Hair follicle dermal papilla cell (primary cell): ENCODE measurements at places on chromosomes 16 and 17. TPM values are rescaled to one million over a fixed set of nuclear protein-coding genes. Genes with fewer than 3 reads are reported as not detected.

Gene CDH8
- 7.5 and 20.9 TPM in 2 replicates for total RNA-seq

Gene FOXF1
- total RNA-seq = 0.61 and 0.81 TPM in 2 replicates

Gene MYL11
- not detected in 2 replicates for total RNA-seq

Gene OR1A1
- total RNA-seq = not detected in 2 replicates

Gene RILP
- total RNA-seq = 3.7 and 6.3 TPM in 2 replicates

Gene NPIPA8
- not detected in 2 replicates for total RNA-seq

Gene MPO
- total RNA-seq = not detected in 2 replicates

Gene NSRP1
- 8.3 and 10.2 TPM in 2 replicates for total RNA-seq

Gene RNF213
- total RNA-seq = 160 and 199 TPM in 2 replicates

Gene RRAD
- total RNA-seq = 10.9 and 23.2 TPM in 2 replicates

Gene KRTAP3-2
- not detected in 2 replicates for total RNA-seq

Gene KRTAP4-3
- total RNA-seq = not detected in 2 replicates

Gene CFAP97D1
- not detected in 2 replicates for total RNA-seq

Gene MT3
- total RNA-seq = not detected in 2 replicates

Gene HOXB7
- total RNA-seq = 1.6 and 3.5 TPM in 2 replicates

Gene MRC2
- 285 and 465 TPM in 2 replicates for total RNA-seq

Gene MILR1
- total RNA-seq = 6.5 and 9.8 TPM in 2 replicates

Gene UMOD
- total RNA-seq = not detected in 2 replicates

Gene SGCA
- total RNA-seq = 1.8 and 2.4 TPM in 2 replicates

Gene KRT40
- not detected in 2 replicates for total RNA-seq

Gene HIC1
- total RNA-seq = 69.8 and 71.9 TPM in 2 replicates

Gene CD300E
- total RNA-seq = not detected in 2 replicates

Gene ITGAL
- total RNA-seq = not detected in 2 replicates

Gene TBC1D3G
- not detected in 2 replicates for total RNA-seq

Gene RNU2-1
- total RNA-seq = not detected in 2 replicates

Gene PROCA1
- 0.65 and 1.9 TPM in 2 replicates for total RNA-seq

Gene ADGRG1
- total RNA-seq = 1.8 and 5.3 TPM in 2 replicates

Gene CEMP1
- not detected in 2 replicates for total RNA-seq

Gene ACTG1
- total RNA-seq = 20,946 and 30,159 TPM in 2 replicates

Gene CHRNE
- 4.7 and 5.8 TPM in 2 replicates for total RNA-seq

Gene YBX2
- not detected in 2 replicates for total RNA-seq

Gene AMFR
- total RNA-seq = 240 and 294 TPM in 2 replicates

Gene HID1
- total RNA-seq = 0.16 and 0.61 TPM in 2 replicates

Gene TMEM204
- 20.3 and 32.8 TPM in 2 replicates for total RNA-seq

Gene RSAD1
- total RNA-seq = 22.4 and 25.3 TPM in 2 replicates

Gene TPSD1
- total RNA-seq = not detected in 2 replicates

Gene SDR42E1
- total RNA-seq = 1.9 and 2.1 TPM in 2 replicates

Gene KCNJ12
- 0.49 and 0.61 TPM in 2 replicates for total RNA-seq

Gene TM4SF5
- not detected in 2 replicates for total RNA-seq

Gene GPR139
- total RNA-seq = not detected in 2 replicates

Gene USP43
- total RNA-seq = 0.49 TPM in 2 replicates

Gene CBLN1
- total RNA-seq = not detected in 2 replicates

Gene SOST
- 0.16 TPM in 1 of 2 replicates, not detected in the other for total RNA-seq
